PC-3 (cell line): ENCODE measurements at places on chromosomes 2 and 18. TPM values are rescaled to one million over a fixed set of nuclear protein-coding genes. Genes with fewer than 3 reads are reported as not detected.

GAREM1 gene
- 0.86 and 1.8 TPM in 2 replicates for total RNA-seq

ASXL3 gene
- total RNA-seq, result not detected in 2 replicates

COLEC12 gene
- 0.04 TPM in 1 of 2 replicates, not detected in the other for total RNA-seq

TMEM200C gene
- 6.5 and 9.8 TPM in 2 replicates for total RNA-seq

LPIN1 gene
- total RNA-seq, result 40.9 and 46.9 TPM in 2 replicates

RAB27B gene
- total RNA-seq, result 10.3 and 13.2 TPM in 2 replicates

ATOH8 gene
- 0.04 TPM in 1 of 2 replicates, not detected in the other for total RNA-seq

DSG4 gene
- total RNA-seq, result 0.04 TPM in 1 of 2 replicates, not detected in the other

FASTKD1 gene
- 21.1 and 27.0 TPM in 2 replicates for total RNA-seq

RNF138 gene
- total RNA-seq, result 4.9 and 15.3 TPM in 2 replicates

FBLN7 gene
- total RNA-seq, result 0.75 and 2.2 TPM in 2 replicates

XDH gene
- total RNA-seq, result 0.06 and 0.91 TPM in 2 replicates

DNER gene
- total RNA-seq, result 1.1 and 4.0 TPM in 2 replicates

PLB1 gene
- total RNA-seq, result 0.40 and 1.3 TPM in 2 replicates

FAM228B gene
- 4.5 and 8.8 TPM in 2 replicates for total RNA-seq

SERPINB11 gene
- not detected in 2 replicates for total RNA-seq

PHOSPHO2 gene
- 5.0 and 5.9 TPM in 2 replicates for total RNA-seq

SCN1A gene
- total RNA-seq, result 0.04 TPM in 1 of 2 replicates, not detected in the other

HDHD2 gene
- 6.3 TPM in 2 replicates for total RNA-seq

WIPF1 gene
- 0.29 and 1.5 TPM in 2 replicates for total RNA-seq

UGT1A3 gene
- not detected in 2 replicates for total RNA-seq

CCDC141 gene
- total RNA-seq, result 0.40 and 1.1 TPM in 2 replicates

DNAJC5G gene
- not detected in 2 replicates for total RNA-seq

ANKRD30B gene
- total RNA-seq, result 0.35 and 0.51 TPM in 2 replicates

GKN1 gene
- not detected in 2 replicates for total RNA-seq

TXNDC2 gene
- 0.87 TPM in 1 of 2 replicates, not detected in the other for total RNA-seq

SLC23A3 gene
- 1.4 and 1.7 TPM in 2 replicates for total RNA-seq

CYB5A gene
- 98.0 and 130 TPM in 2 replicates for total RNA-seq

UGT1A5 gene
- not detected in 2 replicates for total RNA-seq

MRPL53 gene
- total RNA-seq, result 86.9 and 102 TPM in 2 replicates

DSEL gene
- total RNA-seq, result 17.2 and 19.0 TPM in 2 replicates

LOXHD1 gene
- total RNA-seq, result not detected in 2 replicates

SMC6 gene
- 14.1 and 15.6 TPM in 2 replicates for total RNA-seq

CROCC2 gene
- not detected in 2 replicates for total RNA-seq

TLX2 gene
- total RNA-seq, result 3.1 and 3.4 TPM in 2 replicates

SCN3A gene
- 0.07 and 0.12 TPM in 2 replicates for total RNA-seq

ZBTB7C gene
- total RNA-seq, result 1.1 and 1.3 TPM in 2 replicates

SATB2 gene
- 3.0 and 5.1 TPM in 2 replicates for total RNA-seq
